Activated CD4-positive, alpha-beta T cell treated with anti-CD3 and anti-CD28 coated beads, Interleukin-2, amount 50 U/mL, for 4 hours (primary cell): ENCODE measurements at places on chromosomes 6 and 20.

- no peak for DNase-seq
Measured at GRCh38 chr6:159535656-159536350, 157.2 kb downstream of the SOD2 start.

DNA sequence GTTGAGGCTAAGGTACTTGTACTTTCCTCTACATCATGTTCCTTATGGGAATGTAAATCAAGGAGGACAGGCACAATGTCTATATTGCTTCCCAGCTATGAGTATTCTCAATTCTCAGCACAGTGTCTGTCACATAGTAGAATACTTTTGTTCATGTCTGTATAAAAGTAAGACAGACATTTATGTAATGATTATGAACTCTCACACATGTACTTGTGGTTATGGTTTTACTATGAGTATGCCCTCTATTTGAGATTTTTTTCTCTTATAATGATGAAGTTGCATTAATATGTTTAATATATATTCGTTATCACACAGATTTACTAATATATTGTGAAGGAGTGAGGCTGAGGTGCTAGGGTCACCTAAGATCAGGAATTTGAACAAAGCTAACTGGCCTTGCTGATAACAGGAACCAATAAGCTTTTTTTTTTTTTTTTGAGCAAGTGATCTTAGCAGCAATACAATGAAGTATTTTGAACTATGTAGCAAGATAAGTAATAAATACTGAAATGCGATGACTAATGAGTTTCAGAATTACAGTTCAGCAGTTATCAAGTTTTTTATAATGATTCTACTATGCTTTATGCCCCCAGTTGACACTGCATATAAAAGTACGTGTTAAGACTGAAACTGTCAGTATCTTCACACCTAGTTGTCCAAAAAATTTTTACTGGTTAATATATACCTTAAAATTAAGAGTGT lies 623.1 kb downstream of the HTR1B start:
- no peak for DNase-seq

DNA sequence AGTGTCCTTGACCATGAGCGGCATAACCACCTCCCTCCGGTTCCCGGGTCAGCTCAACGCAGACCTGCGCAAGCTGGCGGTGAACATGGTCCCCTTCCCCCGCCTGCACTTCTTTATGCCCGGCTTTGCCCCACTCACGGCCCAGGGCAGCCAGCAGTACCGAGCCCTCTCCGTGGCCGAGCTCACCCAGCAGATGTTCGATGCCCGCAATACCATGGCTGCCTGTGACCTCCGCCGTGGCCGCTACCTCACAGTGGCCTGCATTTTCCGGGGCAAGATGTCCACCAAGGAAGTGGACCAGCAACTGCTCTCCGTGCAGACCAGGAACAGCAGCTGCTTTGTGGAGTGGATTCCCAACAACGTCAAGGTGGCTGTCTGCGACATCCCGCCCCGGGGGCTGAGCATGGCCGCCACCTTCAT lies 4.9 kb downstream of the TUBB1 start:
- no peak for DNase-seq

DNA sequence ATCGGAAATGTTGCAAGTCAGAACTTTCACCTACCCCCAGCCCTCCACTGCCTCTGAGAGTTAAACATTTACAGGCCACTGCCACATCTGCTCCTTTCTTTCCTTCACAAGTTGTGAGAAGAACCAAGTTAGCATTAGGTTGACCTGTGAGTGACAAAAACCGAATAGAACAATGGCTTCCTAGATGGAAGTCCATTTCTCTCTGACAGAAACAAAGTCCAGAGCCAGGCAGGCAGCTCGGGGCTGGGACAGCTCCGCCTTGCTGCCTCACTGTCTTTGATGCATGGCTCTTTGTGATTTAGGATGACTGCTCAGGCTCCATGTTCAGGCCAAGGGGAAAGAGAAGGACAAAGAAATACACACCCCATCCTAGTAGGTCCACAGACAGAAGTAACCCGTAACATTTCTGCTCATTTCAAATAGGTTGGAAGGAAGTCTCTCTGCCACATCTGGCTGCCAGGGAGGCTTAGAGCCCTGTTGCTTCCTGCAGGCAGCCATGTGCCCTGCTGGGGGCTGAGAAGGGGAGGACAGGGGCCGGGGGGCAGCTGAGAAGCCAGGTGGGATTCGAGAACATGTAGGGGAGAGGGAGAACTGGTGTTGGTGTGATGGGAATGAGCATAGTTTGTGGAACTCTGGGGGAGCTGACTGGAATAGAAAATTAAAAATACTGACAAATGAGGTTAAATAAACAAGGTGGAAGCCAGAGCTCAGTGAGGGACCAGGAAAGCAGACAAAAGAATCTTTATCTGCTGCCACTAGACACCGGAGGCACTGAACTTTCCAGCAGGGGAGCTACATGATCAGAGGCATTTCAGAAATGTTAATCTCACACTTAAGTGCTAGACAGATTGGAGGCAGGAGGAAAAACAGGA lies 19.5 kb upstream of the IER3 start:
- DNase-seq, result no peak

DNA sequence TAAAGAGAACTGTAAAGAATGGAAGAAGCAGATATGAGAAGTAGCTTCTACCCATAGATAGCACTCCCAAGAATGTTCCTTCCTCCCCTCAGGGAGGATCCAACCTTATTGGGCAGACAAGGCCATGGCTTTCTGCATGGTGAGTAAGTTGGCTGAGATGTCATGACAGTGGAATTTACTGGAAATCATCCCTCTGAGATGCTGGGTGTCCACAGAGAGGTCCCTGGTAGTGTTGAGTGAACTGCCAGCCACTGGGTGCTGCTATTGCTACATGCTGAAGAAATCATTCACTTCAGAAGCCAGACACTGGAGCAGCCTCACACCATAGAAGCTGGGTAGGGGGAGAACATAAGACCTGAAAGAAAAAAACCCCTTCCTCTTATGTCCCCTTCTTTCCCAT lies 46.4 kb upstream of the FERMT1 start:
- no peak for DNase-seq
